Stimulated activated naive B cell treated with anti-CD40 and anti-IgM and Interleukin-4, amounts not matched to agents 10 μg/mL and 1 μg/mL and 100 μg/mL, for 72 hours (primary cell): ENCODE measurements at places on chromosomes 5 and 9.

GRCh38 chr5:32027093-32027716 is 146.9 kb downstream of the GOLPH3 start:
- DNase-seq, result no peak

DNA sequence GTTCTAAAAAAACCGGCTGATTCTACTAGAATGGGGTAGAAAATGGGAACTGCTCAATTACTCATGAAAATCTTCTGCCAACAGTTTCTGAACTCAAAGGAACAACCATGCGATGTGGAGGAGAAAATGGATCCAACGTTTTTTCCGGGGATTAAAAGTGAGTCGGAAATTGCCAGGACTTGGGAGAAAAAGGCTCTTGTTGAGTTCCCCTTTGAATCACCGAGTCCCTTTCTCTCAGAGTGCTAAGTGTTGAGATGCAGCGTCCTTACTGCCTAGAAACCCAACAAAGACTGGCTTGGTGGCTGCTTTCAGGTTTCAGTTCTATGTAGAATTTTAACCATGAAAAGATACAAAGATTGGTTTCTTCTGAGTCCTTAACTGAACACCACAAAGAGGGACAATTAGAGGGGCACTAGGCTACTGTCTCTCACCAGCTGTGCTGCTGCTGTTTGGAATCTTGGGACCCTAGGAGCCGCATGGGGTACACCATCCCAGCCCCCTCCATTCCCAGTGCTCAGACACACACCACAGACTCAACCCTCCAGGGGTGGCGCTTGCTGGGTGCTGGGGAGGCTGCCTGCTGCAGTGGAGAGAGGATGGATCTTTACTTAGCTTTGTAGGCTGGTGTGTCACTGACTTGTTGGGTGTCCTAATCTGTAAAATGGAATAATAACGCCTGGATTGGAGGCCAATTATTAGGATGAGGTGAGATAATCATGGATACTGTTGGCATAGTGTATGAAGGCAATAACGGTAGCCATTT is 21.5 kb upstream of the NEUROG1 start:
- no peak for DNase-seq

DNA sequence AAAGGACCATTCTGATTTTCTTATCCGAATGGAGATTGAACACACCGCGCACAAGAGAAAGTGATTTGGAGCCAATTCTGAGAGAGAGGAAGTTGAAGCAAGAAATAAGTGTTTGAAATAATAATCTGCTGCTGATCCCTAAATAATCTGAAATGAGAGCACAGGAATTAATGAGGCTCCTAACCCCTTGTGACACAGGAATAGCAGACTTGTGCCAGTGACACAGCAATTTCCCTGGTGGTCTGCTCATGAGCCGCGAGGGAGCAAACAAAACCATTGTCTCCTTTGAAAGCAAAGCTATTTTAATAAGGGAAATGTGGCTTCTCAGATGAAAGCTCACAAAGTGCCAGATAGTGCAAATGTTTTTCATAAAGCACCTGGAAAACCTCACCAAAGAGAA is 936.1 kb upstream of the WWC1 start:
- DNase-seq, result no peak

GRCh38 chr9:125461636-125462190 is 200.1 kb downstream of the GAPVD1 start:
- DNase-seq, result no peak

DNA sequence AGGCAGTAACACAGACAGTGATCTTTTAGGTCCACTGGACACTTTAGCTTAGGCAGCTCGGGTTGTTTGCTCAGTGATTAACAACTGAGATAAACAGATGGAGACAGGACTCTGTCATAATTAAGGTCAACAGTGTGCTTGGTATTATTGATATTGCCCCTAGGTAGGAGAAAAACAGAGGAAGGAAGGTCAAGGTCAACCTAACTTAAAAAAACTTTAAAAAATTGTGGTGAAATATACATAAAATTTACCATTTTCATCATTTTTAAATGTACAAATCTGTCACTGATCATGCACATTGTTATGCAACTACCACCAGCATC is 2.1 kb upstream of the HSPA4 start:
- no peak for DNase-seq

DNA sequence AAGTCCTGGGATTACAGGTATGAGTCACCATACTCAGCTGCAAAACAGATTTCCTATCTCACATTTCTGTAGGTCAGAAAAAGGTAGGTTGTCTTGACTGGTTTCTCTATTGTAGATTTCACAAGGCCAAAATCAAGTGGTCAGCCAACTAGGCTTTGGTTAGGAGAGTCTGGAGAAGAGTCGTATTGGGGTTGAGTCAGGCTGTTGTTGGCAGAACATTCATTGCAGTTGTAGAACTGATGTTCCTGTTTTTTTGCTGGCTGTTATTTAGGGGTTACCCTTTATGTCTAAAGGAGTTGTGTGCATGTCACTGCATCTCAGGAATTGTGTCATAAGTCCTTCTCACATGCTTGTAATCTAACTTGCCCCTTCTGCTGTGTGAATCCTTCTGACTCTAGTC is 814.2 kb upstream of the GRAMD2B start:
- DNase-seq, result no peak

DNA sequence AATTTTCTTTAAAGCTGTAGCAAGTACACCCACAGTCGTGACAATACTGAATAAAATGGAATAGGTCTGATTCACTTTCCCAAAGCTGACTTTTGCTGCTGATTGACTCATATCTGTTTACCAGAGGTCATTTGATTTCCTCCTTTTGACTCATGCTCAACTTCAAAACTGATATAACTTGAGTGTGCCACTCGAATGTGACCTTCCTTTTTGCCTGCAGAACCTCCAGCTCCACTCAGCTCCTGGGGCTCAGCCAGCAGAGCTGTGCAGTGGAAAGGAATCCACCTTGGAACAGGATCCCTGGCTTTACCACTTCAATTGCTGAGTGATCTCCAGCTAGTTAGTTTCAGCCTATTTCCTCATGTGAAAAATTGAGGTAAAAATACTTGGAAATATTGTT is 84.1 kb downstream of the FEM1C start:
- DNase-seq, result no peak

DNA sequence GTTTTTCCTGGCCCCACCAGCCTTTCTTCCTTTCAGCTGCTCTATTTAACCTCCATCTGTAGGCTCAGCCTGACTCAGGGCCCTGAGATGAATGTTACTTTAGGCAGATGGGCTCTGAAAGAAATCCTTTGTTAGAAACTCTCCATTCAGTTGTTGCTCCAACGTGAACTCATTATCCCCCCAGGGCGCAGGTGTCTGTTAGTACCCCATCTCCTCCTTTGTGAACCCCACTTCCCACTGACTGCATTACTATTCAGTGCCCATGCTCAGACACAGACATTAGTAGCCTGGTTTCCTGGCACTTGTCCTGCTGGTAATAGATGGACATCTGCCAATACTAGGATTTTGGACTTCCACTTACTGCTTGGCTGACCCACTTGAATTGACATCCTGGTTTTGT is 1271.6 kb downstream of the PTPRD start:
- no peak for DNase-seq

DNA sequence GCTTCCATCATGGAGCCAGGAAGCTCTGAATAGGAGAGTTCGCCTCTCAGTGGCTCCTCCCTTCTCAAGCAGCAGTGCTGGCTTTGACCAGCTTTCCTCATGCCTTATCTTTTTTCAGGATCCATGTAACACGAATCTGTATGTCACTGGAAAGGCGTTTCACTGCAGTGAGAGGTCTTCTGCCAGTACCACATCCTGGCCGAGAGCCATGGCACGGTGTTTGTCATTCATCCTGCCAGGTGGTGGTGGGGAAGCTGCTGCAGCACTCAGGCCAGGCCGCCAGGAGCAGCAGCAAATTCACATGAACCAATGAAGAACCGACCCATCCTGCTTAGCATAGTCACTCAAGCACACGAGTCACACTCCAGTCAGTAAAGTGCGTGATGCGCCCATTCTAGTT is 179.0 kb downstream of the FANCC start:
- no peak for DNase-seq

DNA sequence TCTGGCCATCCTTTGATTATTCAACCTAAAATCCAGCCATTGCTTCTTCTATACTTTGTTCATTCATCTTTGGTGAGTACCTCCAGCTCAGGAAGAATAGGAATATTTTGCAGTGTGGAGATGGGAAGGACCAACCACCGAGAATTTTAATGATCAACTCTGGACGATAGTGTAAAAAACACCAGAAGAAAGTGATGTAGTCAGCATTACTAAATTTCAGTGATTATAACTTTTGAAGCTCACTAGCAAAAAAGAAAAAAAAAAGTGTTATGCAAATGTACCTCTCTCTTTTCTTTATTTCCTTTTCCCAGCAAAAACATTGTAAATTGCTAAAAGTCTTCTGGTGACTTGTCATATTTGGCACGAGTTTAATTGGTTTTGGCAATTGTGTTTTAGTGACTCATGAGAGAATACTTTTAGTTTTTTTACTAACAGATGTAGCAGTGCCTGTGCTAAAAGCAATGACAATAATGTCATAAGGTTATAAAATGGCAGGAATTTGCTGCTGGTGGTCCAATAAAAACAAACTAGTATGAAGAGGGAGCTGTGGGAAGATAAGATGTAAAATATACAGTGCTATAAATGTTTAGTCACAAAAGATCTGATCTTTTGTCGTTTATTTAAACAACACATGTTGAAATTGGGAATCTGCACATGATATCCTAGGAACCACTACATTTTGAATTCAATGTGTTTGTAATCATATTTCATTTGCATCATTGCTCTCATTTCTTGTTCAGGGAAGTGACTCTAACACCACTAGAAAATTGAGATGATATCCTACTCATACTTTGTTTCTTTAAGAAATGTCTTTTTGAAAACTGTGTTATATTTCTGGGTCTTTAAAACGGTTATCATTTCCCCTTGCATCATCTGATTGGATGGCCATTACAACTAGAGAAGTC is 81.3 kb upstream of the ERCC6L2 start:
- DNase-seq, result no peak

DNA sequence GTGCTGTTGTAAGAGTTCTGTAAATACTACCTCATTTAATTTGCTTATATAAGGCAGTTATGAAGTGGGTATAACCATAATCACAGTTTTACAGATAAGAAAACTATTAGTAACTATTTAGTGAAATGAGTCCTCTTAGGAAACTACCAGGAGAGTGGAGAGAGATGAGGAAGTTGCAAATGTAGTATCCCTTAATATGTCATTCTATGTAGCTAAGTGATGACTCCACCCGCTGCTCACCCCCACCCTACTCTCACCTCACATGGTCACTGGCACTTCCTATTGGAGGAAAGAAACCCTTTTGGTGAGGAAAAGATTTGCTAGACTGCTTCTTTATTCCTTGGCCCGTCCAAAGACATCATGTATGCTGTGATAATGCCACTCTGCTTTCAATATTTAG is 241.8 kb upstream of the SLC24A2 start:
- DNase-seq, result no peak

DNA sequence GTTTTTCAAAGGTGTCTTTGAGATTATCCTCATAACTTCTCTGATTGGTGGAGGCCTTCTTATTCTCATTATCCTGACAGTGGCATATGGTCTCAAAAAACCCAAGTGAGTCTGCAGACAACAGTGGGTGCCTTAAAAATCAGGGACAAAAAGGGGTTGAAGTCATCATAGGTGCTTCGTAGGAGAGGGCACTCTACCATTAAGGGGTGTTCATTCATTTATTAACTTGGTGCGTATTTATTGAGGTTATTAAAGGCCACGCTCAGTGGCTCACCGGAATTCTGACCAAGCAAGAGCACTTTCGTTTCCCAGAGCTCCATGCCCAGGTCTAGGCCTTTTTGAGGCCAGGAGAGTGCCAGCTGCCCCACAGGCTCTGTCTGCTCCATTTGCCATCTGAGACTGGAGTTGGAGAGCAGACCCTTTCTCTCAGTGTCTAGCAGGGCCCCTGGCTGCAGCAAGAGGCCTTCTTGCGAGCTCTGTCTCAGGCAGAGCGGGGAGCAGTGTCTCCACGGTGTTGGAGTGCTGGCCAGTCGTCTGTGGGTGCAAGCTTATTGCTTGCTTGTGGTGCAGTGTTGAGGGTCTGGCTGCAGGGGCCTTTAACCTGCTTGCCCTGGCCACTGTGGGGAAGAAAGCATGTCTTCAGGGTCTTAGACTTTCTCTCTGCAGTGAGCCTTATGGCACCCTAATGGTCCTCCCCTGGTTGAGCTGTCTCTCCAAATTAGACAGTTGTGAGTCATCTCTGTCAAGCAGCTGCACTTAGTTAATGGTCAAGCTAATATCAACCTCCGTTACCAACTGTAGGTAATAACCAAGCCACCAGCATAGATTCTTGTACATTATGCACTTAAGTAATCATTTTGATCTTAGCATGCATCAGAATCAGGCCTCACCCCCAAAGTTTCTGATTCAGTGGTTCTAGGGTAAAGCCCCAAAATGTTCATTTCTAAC is 62.6 kb downstream of the IL31RA start:
- DNase-seq, result no peak

DNA sequence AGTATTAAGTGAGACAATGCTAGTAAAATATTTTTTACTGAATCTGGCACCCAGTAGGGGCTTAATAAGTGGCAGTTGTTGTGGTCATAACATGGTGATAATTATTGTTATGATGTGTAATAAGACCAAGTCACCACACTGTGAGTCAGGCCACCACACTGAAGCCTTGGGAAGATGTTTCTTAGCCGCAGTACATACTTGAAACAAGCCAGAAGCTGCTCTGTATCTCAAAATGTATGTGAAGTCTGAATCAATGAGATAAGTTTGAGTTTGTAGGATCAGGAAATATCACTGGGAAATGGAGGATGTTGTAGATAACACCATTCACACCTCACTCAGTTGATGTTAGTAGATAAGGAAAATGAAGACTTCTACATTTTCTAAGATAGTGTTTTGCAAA is 51.3 kb upstream of the PTPN3 start:
- no peak for DNase-seq

DNA sequence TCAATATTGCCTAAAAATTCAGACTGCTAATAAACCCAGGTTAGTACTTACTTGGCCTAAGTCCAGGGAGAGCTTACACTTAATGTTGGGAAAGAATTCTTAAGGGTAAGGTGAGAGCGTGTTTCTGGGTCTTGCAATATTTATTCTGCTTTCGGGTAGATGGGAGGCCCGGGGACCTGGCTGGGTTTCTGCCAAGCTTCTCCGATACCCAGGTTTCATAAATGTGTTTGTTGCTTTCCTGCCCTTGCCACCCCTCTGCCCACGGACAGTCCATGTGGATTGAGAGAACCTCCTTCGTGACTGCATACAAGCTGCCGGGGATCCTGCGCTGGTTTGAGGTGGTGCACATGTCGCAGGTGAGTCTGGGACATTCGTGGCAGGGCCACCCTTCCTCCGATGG is 48.4 kb upstream of the FOXI1 start:
- DNase-seq, result no peak

GRCh38 chr9:121322037-121322736 is 47.9 kb downstream of the STOM start:
- no peak for DNase-seq
